ENCODE measurements at places on chromosomes 3 and 15. TPM values are rescaled to one million over a fixed set of nuclear protein-coding genes. Genes with fewer than 3 reads are reported as not detected.

The CCR8 gene
- not detected for total RNA-seq

The DNAH12 gene
- 2.1 TPM for total RNA-seq

The COL6A5 gene
- total RNA-seq = 0.30 TPM

The SH2D7 gene
- total RNA-seq = not detected

The FEZF2 gene
- not detected for total RNA-seq

The LSMEM2 gene
- 2.7 TPM for total RNA-seq

The TMEM207 gene
- not detected for total RNA-seq

The CTXN2 gene
- total RNA-seq = not detected

The FBXL2 gene
- 13.8 TPM for total RNA-seq

The ATRIP gene
- 4.8 TPM for total RNA-seq

The NSUN3 gene
- total RNA-seq = 25.1 TPM

The SIDT1 gene
- 4.4 TPM for total RNA-seq

The CPB1 gene
- total RNA-seq = 8.7 TPM

The NEK11 gene
- total RNA-seq = 14.9 TPM

The SAMD7 gene
- not detected for total RNA-seq

The DNAJC13 gene
- total RNA-seq = 56.8 TPM

The CPN2 gene
- total RNA-seq = 0.10 TPM

The PLCH1 gene
- 2.0 TPM for total RNA-seq

The ZNF662 gene
- total RNA-seq = 12.1 TPM

The DUOXA1 gene
- total RNA-seq = 14.4 TPM

The OXNAD1 gene
- 16.5 TPM for total RNA-seq

The MYLK gene
- total RNA-seq = 57.6 TPM

The ATP13A5 gene
- 3.7 TPM for total RNA-seq

The LRRC15 gene
- 23.6 TPM for total RNA-seq

The CEP19 gene
- total RNA-seq = 1.3 TPM

The RTP1 gene
- not detected for total RNA-seq

The CIAO2A gene
- total RNA-seq = 57.0 TPM

Data from skin of body (tissue), 3 donors.